ENCODE measurements at places on chromosomes 7 and 10. TPM values are rescaled to one million over a fixed set of nuclear protein-coding genes. Genes with fewer than 3 reads are reported as not detected.

Gene BCAP29
- polyA plus RNA-seq = 33.5 TPM

Gene NUDT5
- polyA plus RNA-seq = 54.3 TPM

Gene CLDN4
- 2.0 TPM for polyA plus RNA-seq

Gene ADARB2
- 0.55 TPM for polyA plus RNA-seq

Gene SYT15
- polyA plus RNA-seq = 1.1 TPM

Gene FAM24B
- polyA plus RNA-seq = 0.21 TPM

Gene CTAGE6
- polyA plus RNA-seq = not detected

Gene TRPV6
- polyA plus RNA-seq = 0.32 TPM

Gene DMTF1
- 6.5 TPM for polyA plus RNA-seq

Gene CDK14
- 5.3 TPM for polyA plus RNA-seq

Gene BMS1
- polyA plus RNA-seq = 4.2 TPM

Gene VIM
- 42.5 TPM for polyA plus RNA-seq

Gene LIPK
- polyA plus RNA-seq = not detected

Gene SEMA4G
- polyA plus RNA-seq = 56.0 TPM

Gene LRRD1
- polyA plus RNA-seq = not detected

Gene NAT16
- polyA plus RNA-seq = not detected

Gene INHBA
- 1.4 TPM for polyA plus RNA-seq

Gene SEM1
- 49.1 TPM for polyA plus RNA-seq

Gene PRKG1
- polyA plus RNA-seq = 0.46 TPM

Gene PRRT4
- not detected for polyA plus RNA-seq

Gene MRLN
- polyA plus RNA-seq = not detected

Gene SPAG6
- polyA plus RNA-seq = not detected

Gene C10orf53
- not detected for polyA plus RNA-seq

Gene ASZ1
- polyA plus RNA-seq = not detected

Gene TFPI2
- 5.7 TPM for polyA plus RNA-seq

Gene HOXA7
- polyA plus RNA-seq = not detected

Gene GNG11
- 11.1 TPM for polyA plus RNA-seq

Gene SPDYE2
- 2.6 TPM for polyA plus RNA-seq

Gene COL26A1
- 1.0 TPM for polyA plus RNA-seq

Gene EVX1
- polyA plus RNA-seq = not detected

Gene PAPSS2
- 63.0 TPM for polyA plus RNA-seq

Gene SNCG
- 2.1 TPM for polyA plus RNA-seq

Gene VAX1
- not detected for polyA plus RNA-seq

Gene GHRHR
- 0.46 TPM for polyA plus RNA-seq

Gene LRMDA
- polyA plus RNA-seq = 10.4 TPM

Gene FEZF1
- polyA plus RNA-seq = not detected

Gene GRK5
- 5.7 TPM for polyA plus RNA-seq

Gene PLXNA4
- 0.04 TPM for polyA plus RNA-seq

Gene WBP1L
- 29.9 TPM for polyA plus RNA-seq

Gene CADPS2
- polyA plus RNA-seq = 5.6 TPM

Gene CLRN3
- polyA plus RNA-seq = 16.9 TPM

Gene TDRD1
- polyA plus RNA-seq = 0.04 TPM

Gene FAM25G
- polyA plus RNA-seq = not detected

Gene TMEM273
- 5.7 TPM for polyA plus RNA-seq

Gene ZDHHC4
- polyA plus RNA-seq = 34.2 TPM

Gene GPRIN2
- polyA plus RNA-seq = not detected

Gene C7orf57
- not detected for polyA plus RNA-seq

Gene PLCE1
- 0.50 TPM for polyA plus RNA-seq

Gene TYSND1
- polyA plus RNA-seq = 4.9 TPM

Gene ANKIB1
- polyA plus RNA-seq = 6.1 TPM

Gene TMEM130
- polyA plus RNA-seq = not detected

Gene RAPGEF5
- 9.5 TPM for polyA plus RNA-seq

Gene GLI3
- 0.24 TPM for polyA plus RNA-seq

Gene HGF
- 12.0 TPM for polyA plus RNA-seq
